Mesenteric fat pad (tissue), 1 donor: ENCODE measurements at places on chromosomes 4 and X.
A peak's percentile ranks its signal among the peaks of the same experiment; 100 is the strongest.

GRCh38 chr4:185895866-185896265, 83.9 kb upstream of the SORBS2 start:
- no peak for DNase-seq

- no peak for DNase-seq
Observed at GRCh38 chrX:9340598-9341290, 124.1 kb upstream of the TBL1X start.

DNA sequence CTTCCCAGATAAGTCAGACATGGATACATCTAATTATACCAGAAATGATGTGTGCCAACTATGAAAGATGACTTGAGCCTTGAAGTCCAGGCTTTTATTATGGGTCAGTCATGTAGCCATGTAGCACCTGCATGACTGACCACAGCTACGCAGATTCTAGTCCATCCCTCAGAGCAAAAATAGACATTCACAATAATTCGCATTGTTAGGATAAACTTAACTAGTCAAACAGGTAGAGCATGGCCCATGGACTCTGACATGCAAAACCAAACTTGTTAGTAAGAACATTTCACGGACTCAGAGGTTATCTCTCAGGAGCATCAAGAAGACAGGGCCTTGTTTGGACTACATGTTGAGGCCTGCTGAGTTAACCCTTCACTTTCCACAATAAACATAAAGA, 132.6 kb downstream of the PWWP3B start:
- no peak for DNase-seq

- no peak for DNase-seq
Observed at GRCh38 chrX:129908636-129909035, 2.7 kb downstream of the UTP14A start.

DNA sequence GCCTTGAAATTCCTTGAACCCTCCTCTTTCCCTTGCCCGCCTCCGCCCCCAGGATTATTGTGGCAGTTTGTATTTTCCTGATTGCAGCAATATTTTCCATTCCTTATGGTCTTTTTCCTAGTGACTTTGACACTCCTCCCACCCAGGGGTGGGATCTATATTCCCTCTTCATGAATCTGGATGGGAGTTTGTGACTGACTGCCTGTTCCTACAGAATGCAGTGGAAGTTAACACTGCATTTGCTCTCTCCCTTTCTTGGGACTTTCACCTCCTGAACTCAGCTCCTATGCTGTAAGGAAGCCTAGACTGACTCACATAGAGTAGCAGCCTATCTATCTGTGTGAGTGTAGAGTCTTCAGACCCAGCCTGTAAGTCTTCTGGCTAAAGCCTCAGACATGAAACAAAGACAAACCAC, 2.2 kb downstream of the FUNDC2 start:
- DNase-seq, result no peak

DNA sequence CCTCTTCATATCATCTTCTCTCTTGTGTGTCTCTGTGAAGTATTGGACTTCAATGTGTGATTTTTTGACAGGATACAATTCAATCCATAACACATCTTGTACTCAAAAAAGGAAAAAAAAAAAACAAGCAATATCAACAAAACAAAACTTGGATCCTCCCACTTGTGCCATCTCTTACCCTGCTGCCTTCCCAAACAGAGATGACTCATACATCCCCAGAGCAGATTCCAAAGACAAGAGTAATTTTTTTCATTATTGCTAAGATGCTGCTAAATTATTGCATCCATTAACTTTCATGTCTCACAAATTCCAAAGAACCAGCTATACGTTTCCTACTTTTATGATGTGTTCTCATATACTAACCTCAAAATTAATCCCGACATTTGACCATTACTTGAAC, 479.2 kb downstream of the GBA3 start:
- DNase-seq, result no peak

DNA sequence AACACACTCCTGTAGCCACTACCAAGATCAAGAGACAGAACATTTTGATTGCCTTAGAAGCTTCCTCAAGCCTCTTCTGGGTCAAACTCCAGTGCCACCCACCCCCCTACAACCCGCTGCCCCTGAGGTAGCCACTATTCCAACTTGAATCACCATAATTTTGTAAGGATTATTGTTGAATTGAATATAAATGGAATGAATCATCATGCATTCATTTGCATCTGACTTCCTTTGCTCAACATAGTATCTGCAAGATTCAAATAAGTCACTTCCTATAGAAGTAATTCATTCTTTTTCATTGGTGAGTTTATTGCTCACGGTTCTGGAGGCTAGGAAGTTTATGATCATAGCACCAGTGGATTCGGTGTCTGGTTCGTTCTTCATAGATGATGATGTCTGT, 364.2 kb downstream of the SLITRK2 start:
- DNase-seq, result no peak

GRCh38 chr4:84051639-84052038, 447.5 kb downstream of the NKX6-1 start:
- no peak for DNase-seq

GRCh38 chr4:97953171-97953941, 189.9 kb downstream of the STPG2 start:
- DNase-seq, result no peak

DNA sequence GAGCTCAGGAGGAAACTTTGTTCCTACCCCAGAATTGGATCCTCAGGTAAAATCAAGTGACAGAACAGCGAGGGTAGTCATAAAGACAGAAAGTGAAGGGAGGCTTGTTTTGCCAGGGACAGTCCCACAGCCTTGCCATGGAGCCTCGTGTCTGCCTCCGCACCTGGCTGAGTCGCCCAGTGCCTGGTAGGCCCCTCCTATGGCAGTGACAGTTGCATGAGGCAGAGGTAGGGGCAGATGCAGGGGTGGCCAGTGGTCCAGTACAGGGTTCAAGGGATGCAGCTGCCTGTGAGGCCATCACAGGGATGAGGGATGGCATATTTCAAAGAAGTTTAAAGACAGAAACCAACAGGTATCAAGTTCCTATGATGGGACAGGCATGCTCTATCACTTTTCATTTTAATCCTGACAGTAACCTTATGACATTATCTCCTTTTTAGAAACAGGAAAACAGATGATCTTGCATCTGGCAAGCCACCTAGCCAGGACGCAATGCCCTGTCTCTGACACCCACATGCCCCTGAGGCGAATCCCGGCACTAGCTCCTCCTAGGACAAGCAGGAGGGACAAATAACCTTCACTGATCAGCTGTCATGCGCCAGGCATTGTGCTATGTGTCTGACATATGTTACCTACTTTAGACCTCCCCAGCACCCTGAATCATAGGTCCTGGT, 127.4 kb upstream of the ENPP6 start:
- no peak for DNase-seq

- DNase-seq, result no peak
Observed at GRCh38 chrX:139204898-139205667, 325.5 kb upstream of the F9 start.

- DNase-seq, result no peak
Observed at GRCh38 chr4:68494688-68495087, 47.4 kb downstream of the TMPRSS11E start.

- no peak for DNase-seq
Observed at GRCh38 chr4:6021831-6022606, 3.8 kb upstream of the C4orf50 start.

GRCh38 chrX:104085919-104086318, 9.9 kb upstream of the TMSB15C start:
- peak; percentile 80 for DNase-seq

GRCh38 chr4:9812501-9813340, 31.3 kb downstream of the DRD5 start:
- no peak for DNase-seq

DNA sequence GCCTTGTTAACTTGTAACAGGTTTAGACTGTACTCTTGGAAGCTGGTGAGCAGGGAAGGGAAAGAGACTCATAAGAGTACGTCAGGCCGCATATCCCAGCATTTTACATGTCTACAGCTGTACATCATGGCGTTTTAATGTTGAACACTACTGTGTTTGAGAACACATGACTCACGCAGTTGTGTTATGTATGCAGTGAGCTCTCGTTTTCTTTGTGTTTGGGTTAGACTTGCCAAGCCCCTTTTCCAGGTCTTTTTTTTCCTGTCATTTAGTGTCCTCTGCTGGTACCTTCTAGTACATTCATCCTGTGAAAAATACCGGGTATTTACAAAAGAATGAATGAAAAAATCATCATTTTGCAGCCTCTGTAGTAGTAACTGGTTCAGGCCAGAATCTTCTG, 35.3 kb downstream of the SMS start:
- no peak for DNase-seq

DNA sequence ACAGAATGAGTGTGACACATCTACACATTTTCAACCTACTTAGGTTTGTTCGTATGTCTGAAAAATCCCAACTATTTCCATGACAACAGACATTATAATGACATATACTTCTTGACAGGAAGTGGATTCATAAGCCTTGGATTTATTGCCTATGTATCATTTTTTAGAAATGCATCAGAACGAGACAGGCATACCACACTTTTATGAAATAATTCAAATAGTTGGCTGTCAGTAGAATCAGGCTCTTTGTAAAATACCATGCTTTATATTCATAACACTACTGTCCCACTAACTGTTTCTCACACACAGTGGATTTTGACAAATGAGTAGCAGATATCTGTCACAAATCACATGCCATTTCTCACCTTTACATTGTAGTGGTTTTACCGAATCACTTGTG, 173.2 kb downstream of the BEND2 start:
- DNase-seq, result no peak

DNA sequence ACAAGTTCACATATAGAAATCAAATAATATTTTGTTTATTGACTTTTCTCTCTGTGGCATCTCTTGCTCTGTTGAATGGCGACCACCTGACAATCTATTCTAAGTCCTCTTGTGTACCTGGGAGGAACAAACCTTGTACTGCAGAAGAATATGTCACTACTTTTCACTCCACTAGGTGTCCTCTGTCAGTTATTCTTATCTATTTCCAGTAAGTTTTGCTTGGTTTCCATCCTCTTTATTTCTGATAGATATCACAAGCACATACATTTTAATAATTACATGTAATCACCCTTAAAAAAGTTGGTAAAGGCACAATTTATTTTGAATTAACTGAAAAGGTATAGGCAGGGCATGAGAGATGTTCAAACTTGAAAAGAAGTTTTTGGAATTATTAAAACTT, 238.4 kb downstream of the SNCA start:
- DNase-seq, result no peak

GRCh38 chr4:186318481-186318880, 52.5 kb downstream of the F11 start:
- DNase-seq, result no peak

DNA sequence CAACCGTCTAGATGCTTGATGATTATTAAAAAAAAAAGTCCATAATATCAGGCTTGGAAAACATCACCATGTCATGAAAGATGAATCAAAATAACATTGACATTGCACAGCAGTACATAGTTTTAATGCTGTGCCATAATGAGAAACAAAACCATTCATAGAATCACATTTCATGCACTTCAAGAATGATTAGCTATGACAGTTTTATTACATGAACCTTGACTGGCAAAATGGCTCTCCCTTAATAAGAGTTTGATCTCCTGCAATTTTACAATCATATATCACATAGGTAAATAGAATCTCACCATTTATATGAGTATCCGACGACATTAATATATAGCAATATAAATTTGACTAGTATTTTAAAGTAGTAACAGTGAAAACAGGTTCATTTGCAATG, 49.8 kb downstream of the TECRL start:
- no peak for DNase-seq
